NCI-H526 (cell line): ENCODE measurements at places on chromosomes 13 and 19.

GRCh38 chr13:74134777-74135325, 647 bp upstream of the KLF12 start:
- DNase-seq: peak; percentile 91

- DNase-seq: no peak
These were observed 453.9 kb downstream of the COG6 start for GRCh38 chr13:40109351-40109844.

- DNase-seq: no peak
These were observed 27.7 kb downstream of the MPHOSPH8 start for GRCh38 chr13:19661126-19661525.

- no peak for DNase-seq
These were observed 114.1 kb downstream of the MYO16 start for GRCh38 chr13:108743522-108743921.

DNA sequence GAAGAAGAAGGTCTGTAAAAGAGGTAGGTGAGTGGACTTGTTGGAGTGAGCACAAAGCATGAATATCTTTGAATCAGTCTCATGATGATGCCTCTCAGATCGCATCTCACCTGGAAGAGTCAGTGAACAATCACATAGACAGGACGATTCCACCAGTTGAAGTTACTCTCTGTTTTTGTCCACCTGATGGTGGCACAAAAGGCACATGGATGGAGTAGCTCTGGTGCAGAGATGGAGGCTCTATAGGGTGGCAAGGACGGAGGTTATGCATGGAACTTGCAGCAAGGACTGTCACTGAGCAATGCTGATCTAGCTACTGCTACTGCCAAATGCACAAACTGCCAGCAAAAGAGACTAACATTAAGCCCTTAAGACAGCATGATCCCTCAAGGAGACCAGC, 10.3 kb upstream of the MYCBP2 start:
- DNase-seq: no peak

- no peak for DNase-seq
These were observed 14.3 kb downstream of the RASA3 start for GRCh38 chr13:114118086-114118485.

- peak; percentile 32 for DNase-seq
These were observed 22.7 kb upstream of the SERP2 start for GRCh38 chr13:44350775-44351504.

DNA sequence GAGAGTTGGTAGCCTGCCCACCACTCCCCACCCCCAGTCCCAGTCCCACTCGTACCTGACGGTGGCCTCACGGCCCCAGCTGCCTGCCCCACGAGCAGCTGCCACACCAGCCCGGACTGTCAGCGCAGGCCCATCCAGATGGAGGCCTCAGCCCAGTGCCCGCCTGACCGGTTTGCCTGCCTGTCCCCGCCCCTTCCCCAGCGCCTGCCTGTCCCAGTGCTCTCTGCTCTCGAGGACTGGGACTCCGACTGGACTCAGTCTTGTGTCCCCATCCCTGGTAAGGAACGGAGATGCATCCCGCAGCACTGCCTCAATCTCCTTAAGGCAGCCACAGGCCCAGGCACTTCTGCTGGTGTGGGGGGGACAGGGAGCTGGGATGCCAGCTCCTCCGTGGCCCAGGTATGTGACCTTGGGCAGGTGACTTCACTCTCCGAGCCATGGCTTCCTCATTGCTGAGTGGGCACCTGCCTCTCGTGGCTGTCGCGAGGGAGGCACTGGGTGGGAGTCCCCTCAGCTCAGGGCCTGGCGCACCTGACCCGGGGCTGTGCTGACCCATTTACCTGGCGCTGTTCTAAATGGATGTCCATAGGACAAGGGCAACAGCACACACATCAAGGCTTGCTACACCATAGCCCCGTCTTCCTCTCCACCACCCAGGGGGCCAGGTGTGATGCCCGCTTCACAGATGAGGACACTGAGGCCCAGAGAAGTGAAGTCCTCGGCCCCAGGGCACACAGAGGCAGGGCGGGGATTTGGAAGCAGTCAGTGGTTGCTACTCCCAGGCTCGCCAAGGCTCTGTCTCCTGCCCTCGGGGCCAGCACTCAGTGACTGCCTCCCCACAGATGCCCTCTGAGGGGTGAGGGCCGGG, at the start of gene NKPD1:
NKPD1 (minus strand) TSS at position 113 of the 868 bp plus-strand sequence. CDS start 832 bp downstream, outside the sequence.
- DNase-seq: peak; percentile 36

GRCh38 chr13:109667807-109668291, 118.5 kb downstream of the IRS2 start:
- no peak for DNase-seq
